ENCODE measurements at places on chromosomes 6 and 20. TPM values are rescaled to one million over a fixed set of nuclear protein-coding genes. Genes with fewer than 3 reads are reported as not detected.
A peak's percentile ranks its signal among the peaks of the same experiment; 100 is the strongest.

GRCh38 chr6:134073161-134073560 lies 20.7 kb upstream of the SLC2A12 start:
- no peak for DNase-seq

The HLA-F gene
- 3.6 TPM for total RNA-seq

GRCh38 chr20:38497246-38497935 lies 24.7 kb downstream of the RALGAPB start:
- DNase-seq, result no peak

The VSX1 gene
- not detected for total RNA-seq

DNA sequence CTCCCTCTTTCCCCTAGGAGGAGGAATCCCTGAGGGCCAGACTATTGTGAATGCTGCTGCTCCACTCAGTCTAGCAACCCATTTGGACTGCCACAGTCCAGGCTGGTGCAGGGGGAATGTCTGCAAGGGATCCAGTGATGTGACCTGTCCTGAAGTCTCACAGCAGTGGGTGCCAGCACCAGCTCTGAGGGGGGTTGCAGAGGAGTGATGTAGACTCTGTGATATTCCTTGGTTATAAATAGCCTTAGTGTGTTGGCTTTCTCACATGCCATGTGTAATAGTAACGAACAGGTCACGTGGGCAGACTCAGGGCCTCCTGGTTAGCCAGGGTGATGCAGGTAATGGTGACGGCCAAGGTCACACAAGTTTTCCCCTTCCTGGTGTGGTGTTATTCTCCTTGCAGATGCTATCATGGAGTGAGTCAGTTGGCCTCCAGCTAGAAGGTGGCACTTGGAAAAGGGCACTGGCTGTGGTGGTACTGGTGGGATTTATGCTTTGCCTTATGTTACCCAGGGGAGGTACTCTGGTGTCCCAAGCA lies 404.4 kb downstream of the UTRN start:
- DNase-seq, result no peak

The CTNNBL1 gene
- total RNA-seq, result 34.1 TPM

DNA sequence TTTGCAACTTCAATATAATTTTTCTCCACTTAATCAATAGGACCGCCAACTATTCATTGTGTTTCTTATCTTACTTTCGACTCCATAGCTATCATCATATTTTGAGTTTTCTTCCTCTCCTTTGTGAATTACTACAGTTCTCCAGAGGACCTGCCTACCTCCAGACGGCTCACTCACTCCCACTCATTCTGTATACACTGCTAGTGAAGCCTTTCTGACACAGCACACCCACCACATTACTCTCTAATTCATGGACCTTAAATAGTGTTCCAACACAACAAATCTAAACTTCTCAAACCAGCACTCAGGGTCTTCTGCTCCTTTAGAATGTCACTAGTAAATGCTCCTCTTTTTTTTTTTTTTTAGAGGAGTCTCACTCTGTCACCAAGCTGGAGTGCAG lies 23.8 kb downstream of the FKBP5 start:
- no peak for DNase-seq

The TP53INP2 gene
- 2.4 TPM for total RNA-seq

DNA sequence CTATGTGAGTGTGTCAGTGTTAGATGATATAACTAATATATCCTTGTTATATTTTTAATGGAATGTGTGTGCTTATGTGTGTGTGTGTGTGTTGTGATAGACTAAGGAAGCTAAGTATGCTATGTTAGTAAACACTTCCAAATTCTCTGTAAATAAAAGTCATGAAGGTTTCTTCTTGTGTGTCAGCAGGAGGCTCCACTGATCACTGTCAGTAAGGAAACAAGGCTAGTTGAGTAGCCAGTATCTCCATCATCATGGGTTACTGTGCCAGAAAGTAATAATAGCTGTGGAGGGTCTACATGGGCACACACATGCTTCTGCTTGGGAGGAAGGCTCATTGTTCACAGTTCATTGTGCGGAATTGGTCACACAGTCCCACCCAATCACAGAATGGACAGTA lies 302.8 kb upstream of the RNF217 start:
- no peak for DNase-seq

GRCh38 chr6:9461188-9461587 lies 953.7 kb downstream of the TFAP2A start:
- DNase-seq, result no peak

DNA sequence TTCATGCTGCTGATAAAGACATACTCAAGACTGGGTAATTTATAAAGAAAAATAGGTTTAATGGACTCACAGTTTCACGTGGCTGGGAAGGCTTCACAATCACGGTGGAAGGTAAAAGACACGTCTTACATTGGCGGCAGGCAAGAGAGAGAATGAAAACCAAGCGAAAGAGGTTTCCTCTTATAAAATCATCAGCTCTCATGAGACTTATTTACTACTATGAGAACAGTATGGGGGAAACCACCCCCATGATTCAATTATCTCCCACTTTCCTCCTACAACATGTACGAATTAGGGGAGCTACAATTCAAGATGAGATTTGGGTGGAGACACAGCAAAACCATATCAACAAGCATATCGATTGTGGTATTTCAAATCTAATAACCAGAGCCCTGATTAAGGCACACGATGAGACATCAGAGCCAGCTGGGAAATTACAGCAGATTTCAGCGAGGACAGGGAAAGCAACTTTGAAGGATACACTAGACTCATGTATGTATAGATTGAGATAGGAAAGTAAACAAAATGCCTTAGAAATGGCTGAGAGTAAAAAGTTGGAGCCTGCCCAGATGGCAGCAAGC lies 129.8 kb upstream of the GJE1 start:
- no peak for DNase-seq

The PTK7 gene
- 143 TPM for total RNA-seq

The ZC2HC1B gene
- total RNA-seq, result not detected

- DNase-seq, result no peak
These were observed 30.2 kb downstream of the GNAS start for GRCh38 chr20:58882704-58883089.

DNA sequence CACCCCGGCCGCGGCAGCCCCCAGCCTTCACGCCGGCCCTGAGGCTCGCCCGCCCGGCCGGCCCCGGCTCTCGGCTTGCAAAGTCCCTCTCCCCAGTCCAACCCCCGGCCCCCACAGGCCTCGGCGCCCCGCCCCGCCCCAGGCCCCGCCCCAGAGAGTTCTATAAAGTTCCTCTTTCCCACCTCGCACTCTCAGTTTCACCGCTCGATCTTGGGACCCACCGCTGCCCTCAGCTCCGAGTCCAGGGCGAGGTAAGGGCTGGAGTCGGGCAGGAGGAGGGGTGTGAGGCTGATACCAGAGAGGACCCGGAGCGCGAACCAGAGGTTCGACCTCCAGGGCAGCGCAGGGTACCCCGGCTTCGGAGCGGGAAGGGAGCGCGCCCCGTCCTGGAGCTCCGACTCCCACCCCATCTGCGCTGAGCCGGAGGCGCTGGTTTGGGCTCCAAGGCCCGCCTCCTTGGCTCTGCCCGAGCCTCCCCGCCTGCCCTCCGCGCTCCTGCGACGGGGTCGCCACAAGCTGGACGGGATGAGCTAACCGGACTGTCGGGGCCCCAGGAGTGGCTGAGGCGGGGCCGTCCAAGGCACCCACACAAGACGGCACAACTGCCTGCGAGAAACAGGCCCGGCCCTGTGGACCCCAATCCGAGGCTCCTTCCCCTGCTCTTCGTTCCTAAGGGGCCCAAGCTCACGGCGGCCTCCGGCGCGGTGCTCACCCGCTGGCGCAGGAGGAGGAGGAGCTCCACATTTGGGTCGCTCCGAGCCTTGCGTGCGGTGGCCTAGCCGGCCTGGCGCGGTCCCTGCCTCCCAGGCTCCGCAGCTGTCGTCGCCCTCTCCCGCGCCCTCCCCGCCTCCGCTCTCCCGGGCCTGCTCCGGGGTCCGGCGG lies at the start of gene IRF4:
IRF4 (plus strand) TSS at position 194 of the 882 bp plus-strand sequence. CDS start 1,401 bp downstream, outside the sequence.
- DNase-seq, result peak; percentile 93

The PSORS1C1 gene
- total RNA-seq, result not detected

DNA sequence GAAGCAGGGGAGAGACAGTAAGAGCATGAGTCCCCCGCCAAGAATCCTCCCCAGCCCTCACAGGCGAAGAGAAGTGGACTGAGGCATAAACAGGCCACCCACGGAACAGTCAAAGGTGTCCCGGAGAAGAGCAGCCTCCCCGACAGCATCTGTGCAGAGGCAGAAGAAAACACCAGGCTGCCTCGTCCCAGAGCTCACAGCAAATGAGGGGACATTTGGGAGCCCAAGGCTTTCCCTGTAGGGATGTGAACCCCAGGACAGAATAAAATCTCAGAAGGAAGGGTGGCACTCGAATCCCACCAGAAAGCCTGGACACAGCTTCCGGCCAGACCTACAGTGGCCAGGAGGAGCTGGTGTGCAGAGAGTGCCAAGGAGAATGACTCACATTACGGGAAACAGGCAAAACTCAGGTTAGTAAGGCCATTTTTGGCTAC lies 90.4 kb downstream of the DLL1 start:
- DNase-seq, result no peak

The SOBP gene
- 1.3 TPM for total RNA-seq

The DSP gene
- total RNA-seq, result 33.9 TPM

- DNase-seq, result peak; percentile 54
These were observed 17.8 kb downstream of the SUN5 start for GRCh38 chr20:32986331-32986966.

Measured in H7 (cell line).